ENCODE measurements at places on chromosomes 3 and 15.
A peak's percentile ranks its signal among the peaks of the same experiment; 100 is the strongest.

- DNase-seq, result peak; percentile 84
Measured at GRCh38 chr3:173395412-173396181, 1.9 kb upstream of the NLGN1 start.

DNA sequence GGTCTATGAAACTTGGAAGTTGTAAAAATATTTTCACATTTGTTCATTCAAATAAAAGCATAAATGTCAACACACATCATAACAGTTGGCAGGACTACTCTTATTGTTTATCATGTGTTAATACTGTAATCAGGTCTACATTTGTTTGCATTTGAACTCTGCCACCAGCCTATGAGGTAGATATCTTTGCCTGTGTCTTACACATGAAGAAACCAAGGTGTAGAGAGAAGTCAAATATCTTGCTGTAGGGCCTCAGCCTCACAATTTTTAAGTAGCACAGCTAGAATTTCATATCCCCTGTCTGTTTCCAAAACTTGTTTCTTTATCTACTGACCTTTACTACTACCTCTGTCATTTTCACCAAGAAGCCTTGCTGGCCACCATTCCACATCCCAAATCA lies 161.9 kb downstream of the ZIC4 start:
- DNase-seq, result no peak

DNA sequence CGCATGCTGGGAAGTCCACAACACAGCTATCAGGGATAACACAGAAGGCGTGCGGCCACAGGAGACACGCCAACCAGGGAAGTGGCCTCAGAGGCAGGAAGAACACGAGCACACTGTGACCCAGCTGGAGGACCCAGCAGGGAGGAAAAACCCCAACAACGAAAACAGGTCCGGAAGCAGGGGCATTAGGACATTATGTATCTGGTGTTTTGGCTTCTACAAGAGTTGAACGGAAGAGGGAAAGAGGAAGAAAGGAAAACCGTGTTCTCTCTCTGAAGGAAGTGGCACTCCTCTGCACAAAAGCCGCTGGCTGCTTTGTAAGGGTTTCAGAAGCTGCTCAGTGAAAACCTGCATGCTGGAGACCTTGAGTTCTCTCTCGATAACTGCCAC lies 61.8 kb downstream of the HACD2 start:
- DNase-seq, result no peak

GRCh38 chr3:45486136-45486535 lies 97.8 kb downstream of the LARS2 start:
- no peak for DNase-seq

- DNase-seq, result no peak
Measured at GRCh38 chr3:16849795-16850194, 35.0 kb upstream of the PLCL2 start.

GRCh38 chr3:76566211-76566534 lies 473.7 kb upstream of the ROBO2 start:
- DNase-seq, result no peak

DNA sequence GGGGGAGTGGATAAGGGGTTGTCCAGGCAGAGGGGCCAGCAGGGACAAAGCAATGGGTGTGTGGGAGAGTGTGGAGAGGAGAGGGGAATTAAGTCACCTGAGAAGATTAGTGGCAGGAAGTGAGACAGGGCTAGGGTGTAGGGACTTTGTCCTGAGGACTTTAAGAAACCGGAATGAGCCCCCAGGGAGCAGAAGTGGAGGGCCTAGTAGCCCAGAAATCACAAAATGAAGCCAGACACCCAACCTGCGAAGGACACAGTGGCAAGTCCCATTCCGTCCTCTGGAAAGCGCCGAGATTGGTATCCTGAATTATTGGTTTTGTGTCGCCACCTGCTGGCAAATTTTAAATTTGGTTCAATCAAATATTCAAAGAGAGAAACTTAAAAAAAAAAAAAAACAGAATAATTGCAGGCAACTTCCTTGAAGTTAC lies 78.0 kb upstream of the SLC25A36 start:
- no peak for DNase-seq

DNA sequence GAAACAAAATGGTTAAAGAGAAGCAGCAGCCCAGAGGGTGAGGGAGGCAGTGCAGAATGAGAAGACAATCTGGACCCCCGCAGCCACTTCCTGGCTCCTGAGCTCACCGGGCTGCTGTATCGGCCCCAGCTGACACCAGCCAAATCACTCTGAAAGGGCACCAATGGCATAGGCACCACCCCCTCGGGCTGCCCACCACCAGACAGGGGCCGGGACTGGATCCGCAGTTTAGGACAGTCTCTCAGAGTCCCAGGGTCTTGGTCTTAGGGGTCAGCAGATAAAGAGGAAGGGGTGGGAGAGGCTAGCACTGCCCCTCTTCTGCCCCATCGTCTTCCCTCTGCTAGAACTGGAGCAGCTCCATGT lies 17.9 kb upstream of the EHD4 start:
- DNase-seq, result no peak

- DNase-seq, result no peak
Measured at GRCh38 chr3:143070977-143071551, 48.5 kb upstream of the CHST2 start.

DNA sequence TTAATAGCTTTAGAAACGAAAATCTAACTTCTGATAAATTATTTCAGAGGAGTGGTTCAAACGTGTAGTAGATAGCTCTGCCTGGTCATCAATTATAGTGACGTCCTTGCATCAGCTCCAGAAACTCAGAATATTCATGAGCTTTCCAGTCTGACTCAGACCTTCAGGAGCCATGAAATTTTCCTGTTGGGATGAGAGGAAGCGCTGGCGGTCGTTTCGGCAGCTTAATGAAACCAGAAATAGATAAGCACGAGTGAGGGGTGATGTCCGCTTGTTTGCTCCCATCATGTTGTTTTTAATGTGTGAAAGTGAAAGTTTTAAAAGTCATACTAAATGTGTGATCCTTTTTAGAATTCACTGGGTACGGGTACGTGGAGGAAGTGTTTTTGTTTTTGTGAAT lies 141.1 kb downstream of the PGPEP1L start:
- peak; percentile 33 for DNase-seq

- DNase-seq, result no peak
Measured at GRCh38 chr3:122948408-122948807, 79.2 kb downstream of the SEMA5B start.

GRCh38 chr15:33561407-33561806 lies 250.6 kb downstream of the RYR3 start:
- no peak for DNase-seq

- no peak for DNase-seq
Measured at GRCh38 chr15:89149501-89150101, 61.3 kb downstream of the ABHD2 start.

DNA sequence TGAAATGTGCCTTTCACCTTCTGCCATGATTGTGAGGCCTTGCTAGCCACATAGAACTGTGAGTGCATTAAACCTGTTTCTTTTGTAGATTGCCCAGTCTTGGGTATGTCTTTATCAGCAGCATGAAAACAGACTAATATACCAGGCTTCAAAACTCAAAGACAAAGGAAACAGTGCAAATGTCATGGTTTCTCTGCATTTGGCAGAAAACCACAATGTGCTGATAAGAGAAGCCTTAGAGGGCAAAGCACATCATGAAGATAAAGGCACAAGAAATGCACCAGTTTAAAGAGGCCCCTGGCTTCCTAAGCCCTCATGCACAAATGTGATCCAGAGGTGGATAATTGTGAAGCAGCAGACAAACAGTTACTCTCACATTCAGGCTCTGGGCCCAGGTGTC lies 259.2 kb downstream of the CPNE4 start:
- DNase-seq, result no peak

GRCh38 chr3:10962481-10963036 lies 30.0 kb upstream of the SLC6A1 start:
- DNase-seq, result no peak

- no peak for DNase-seq
Measured at GRCh38 chr15:63350178-63350621, 31.4 kb downstream of the CA12 start.

- DNase-seq, result no peak
Measured at GRCh38 chr3:55013145-55013925, 85.5 kb upstream of the LRTM1 start.

DNA sequence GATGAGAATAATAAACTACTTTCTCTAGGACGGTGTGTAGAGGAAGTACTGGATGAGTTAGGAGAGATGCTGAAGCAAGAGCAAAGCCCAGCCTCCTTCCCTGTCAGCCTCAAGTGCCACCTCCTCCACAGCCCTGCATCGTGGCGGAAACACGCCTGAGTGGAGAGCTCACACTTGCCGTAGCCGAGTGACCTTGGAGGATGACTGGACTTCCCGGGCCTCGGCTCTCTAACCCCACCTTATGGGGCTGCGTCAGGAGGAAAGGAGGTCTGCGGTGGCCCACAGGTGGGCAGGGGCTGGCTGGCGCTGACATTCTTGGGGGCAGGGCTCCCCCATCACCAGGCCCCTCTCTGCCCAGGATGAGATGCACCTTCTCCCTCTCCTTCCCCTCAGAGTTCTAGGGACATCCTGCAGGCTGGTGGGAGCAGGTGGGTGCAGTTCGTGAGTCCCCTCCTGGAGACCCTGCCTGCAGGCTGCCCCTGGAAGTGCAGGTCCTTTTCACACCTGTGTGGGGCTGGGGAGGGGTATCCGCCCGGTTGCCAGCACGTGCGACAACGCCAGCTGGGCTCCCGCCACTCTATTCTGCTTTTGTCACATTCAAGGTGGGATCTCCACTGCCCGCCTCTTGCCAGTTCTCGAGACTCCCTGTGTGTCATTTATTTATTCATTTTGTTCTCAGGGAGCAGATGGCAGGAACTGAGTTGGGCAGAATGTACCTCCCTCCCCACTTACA lies 175.2 kb downstream of the MEGF11 start:
- no peak for DNase-seq

- no peak for DNase-seq
Measured at GRCh38 chr3:45865563-45865962, 20.8 kb upstream of the CCR9 start.

DNA sequence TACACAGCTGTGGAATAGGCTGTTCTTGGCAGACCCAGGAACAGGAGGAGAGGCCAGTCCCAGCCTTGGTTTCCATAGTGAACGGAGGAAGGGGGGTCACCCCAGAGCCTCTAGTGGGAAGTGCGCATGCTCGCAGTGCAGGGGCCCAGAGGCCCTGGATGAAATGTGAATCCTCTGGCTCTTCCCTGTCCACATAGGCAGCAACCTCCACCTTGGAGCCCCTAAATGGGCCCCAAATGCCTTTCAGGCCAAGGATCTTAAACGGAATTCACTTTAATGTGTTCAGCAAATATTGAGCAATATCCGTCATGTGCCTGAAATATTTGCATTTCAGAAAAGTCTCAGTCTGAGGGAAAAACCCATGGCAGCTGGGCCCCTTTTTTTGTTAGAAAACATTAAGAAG lies 3.3 kb upstream of the NDN start:
- DNase-seq, result peak; percentile 61

- no peak for DNase-seq
Measured at GRCh38 chr15:86654501-86654900, 574.8 kb downstream of the AGBL1 start.

DNA sequence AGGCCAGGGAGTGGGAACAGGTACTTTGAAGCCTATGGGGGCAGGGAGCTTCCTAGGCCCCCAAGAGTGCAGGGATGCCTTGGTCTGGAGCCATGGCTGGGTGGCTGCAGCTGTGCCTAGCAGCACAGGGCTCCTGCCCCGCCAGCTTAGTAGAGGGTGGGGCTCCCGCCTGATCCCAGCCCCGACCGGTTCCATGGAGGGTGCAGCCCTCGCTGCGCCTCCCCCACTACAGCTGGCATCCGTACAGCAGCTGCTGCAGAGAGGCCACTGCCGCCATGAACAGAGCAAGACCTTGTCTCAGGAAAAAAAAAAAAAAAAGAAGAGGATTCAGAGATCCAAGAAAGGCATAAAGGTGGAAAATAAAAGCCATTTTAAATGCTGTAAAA lies 277.2 kb downstream of the UBE2E2 start:
- DNase-seq, result peak; percentile 77
